ENCODE measurements at places on chromosomes 1 and 21.

DNA sequence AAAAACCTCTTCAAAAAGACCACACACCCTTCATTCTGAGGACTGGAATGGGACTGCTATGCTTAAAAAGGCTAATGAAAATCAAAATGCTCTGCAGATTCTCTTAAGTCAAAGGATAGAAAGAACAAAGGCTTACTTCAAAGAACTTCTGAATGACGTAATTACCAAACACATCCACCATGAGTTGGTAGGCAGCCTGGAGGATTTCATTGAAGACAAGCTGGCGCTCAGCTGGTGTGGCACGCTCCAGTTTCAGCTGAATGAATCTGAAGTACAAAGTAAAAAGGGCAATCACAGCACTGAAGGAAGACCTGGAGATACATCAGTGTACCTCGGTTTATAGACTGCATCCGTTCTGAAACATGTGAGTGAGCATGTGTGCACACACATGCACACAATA lies 43.5 kb upstream of the SDC3 start:
- DNase-seq, result no peak

GRCh38 chr1:27138368-27138767 lies 16.6 kb downstream of the SLC9A1 start:
- no peak for DNase-seq

- no peak for DNase-seq
Measured at GRCh38 chr1:21205416-21205815, 28.7 kb upstream of the EIF4G3 start.

DNA sequence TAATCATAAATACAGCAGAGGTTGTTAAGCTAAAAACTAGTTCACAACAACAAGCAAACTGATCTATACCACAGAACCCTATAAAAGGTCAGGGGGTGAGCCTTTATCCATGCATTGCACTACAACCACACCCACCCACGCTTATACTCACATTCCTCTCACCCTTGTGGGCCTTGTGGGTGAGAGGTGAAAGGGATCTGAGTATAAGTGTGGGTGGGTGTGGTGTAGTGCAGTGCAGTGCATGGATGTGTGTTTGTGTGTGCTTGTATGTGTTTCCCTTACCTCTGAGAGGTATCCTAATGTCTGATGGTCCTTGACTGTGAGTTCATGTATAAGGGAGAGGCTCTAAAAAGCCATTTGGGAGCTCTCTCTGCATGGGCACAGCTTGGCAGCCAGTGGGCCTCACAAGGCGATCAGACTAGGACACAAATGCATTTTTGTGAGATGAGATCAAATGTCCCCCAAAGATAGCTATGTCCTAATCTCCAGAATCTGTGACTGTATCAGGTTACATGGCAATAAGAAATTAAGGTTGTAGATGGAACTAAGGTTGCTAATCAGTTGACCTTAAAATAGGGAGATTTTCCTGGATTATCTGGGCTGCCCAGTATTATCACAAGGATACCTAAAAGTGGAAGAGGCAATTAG lies 95.5 kb upstream of the DPT start:
- no peak for DNase-seq

GRCh38 chr1:3418600-3418999 lies 35.9 kb upstream of the ARHGEF16 start:
- no peak for DNase-seq

- DNase-seq, result no peak
Measured at GRCh38 chr1:229079016-229079595, 191.8 kb upstream of the RAB4A start.

DNA sequence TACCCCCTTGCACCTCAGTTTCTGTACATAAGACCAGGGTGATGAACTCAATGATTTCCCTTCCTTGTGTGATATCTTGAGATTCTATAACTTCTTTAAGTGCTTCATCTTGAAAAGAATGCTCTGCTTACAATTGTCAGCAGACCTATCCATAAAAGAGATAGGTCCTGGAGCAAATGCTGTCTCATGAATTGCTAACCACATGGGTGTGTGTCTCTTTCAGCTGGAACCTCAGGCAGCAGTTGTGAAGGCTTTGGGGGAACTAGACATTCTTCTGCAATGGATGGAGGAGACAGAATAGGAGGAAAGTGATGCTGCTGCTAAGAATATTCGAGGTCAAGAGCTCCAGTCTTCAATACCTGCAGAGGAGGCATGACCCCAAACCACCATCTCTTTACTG lies 2.8 kb downstream of the IL20 start:
- no peak for DNase-seq

GRCh38 chr1:37560401-37561132 lies 3.8 kb downstream of the DNALI1 start:
- no peak for DNase-seq

DNA sequence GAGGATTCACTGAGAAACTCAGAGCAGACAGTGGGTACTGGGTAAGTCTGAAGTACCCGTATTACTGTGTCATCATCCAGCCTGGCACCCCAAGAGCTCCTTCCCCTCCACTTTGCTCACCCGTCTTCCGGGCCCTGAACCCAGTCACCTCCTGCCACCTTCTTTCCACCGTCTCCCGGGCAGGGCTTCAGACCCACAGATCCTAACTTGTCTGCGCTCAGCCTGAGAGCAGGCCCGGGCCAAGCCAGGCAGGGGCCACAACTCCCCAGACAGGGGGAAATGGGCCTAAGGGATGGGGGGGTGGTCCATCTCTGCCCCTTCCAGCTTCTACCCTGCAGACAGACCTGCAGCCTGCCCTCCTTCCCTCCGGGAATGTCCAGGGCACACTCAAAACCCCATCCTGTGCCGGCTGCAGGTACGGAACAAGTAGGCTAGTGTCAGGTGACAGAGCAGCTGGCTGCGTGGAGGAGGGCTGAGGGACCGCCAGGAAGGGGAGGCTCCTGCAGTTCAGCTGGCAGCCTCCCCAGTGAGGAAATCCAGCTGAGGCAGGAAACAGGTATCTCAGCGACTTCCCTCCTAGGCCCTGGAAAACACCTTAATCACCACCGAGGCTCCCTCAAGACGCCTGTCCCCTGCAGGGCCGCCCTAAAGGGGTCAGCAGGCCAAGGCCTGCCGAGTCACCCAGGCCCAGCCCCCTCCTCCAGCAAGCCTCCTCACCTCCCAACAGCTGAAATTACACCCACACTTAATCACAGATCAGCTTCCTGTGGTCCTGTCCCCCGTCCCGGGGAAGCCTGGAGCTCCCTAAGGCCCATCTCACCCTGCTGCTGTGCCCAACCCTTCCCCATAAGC lies 3.5 kb downstream of the HSPG2 start:
- DNase-seq, result peak; percentile 87

GRCh38 chr1:152013664-152014237 lies 20.1 kb upstream of the S100A10 start:
- DNase-seq, result no peak

DNA sequence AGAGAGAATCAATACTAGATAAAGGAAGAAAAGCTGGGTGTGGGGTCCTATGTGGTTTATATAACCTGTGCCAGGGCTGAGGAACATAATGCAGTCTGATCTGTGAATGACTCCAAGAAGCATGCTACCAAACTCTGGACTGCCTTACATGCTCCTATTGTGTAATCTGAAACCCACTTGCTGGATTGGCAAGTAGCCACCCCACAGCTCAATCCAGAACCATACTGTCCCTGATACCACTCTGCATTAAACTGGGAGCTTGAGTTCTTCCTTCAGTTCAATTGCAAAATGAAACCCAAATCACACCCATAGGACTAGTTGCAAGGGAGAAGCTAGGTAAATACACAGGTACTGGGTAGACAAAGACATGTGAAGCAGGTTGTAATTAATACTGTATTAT lies 115.4 kb upstream of the NEGR1 start:
- DNase-seq, result no peak

DNA sequence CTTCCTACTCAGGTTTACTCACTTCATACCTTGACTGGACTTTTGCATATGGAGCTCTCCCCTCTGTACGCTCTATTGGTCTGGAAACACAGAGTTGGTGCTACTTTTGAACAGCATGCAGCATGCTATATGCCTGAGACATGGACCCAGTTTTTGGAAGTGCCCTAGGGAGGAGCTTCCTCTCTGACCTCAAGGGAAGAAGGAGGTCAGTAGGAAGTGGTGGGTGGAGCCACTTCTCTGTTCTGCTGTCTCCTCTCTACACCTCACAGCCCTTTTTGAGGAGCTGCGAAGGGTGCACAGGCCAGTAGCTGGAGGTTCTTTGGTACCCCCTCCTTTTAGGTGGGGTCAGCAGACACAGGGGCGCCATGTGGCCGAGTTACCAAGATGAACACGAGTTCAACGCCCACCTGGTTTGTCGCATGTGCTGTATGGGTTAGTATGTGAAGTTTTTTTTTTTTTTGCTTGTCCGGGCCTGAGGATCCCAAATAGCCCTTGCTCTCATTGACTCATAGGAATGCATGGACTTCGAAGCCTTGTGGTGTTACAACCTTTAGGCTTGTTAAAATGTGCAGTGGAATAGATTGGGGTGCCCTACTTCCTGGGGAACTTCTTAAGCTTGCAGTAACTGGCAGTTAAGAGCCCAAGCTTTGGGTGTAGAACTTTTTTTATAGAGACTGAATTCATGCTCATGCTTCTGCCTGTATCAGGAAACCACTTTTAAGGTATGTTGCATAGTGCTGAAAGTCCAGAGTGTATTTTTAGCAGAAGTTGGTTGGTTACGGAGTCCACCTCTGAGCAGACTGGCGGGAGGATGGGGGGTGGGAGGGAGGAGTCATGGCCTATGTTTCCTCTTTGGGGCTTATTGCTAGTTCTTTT lies 10.7 kb downstream of the MACF1 start:
- DNase-seq, result no peak

GRCh38 chr1:217274416-217274815 lies 356.5 kb downstream of the GPATCH2 start:
- DNase-seq, result no peak

Data from posterior vena cava (tissue), 2 donors.